ENCODE measurements at places on chromosomes 12 and 14.

DNA sequence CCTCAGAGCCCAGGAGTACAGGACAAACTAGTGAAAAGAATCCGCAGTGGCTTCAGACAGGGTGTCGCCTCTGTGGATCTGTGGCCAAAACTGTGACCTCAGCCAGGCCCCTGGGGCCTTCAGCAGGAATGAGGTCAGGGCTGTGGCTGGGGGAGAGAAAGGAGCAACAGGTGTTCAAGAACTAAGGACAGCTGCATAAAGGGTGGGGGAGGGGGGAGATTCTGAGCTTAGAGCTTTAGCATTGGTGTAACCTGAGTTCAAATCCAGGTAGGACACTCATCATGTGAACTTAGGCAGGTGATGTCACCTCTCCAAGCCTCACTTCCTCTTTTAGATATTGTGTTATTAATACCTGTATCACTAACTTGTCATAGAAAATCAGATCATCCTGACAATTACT is 40.9 kb upstream of the CORO1C start:
- DNase-seq, result no peak

GRCh38 chr14:98189062-98189461 is 1082.9 kb downstream of the BCL11B start:
- DNase-seq, result no peak

- no peak for DNase-seq
Measured at GRCh38 chr12:94659346-94659930, 9.1 kb upstream of the TMCC3 start.

DNA sequence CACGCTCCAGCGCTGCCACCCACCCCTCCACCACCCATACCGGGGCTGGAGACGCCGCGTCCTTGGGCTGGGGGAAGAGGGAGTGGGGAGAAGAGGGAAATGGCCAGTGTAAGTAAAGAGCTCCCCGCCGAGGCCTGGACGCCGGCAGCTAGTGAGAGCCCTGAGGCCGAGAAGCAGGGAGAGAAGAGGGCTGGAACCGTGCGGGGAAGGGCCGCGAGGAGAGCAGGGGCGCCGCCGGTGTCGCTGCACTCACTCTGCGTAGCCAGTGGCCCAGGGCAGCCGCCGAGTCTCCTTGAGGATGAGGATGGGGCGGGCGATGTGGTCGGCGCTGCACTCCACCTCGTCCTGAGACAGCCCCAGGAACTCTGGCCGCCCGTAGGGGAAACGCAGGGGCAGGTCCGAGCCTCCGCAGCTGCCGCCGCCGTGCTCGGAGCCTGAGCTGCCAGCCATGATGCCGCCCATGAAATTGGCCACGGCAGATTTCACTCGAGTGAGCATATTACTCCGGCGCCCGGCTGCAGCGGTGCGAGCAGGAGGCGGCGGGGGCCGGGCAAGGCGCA is 631 bp downstream of the PPM1H start:
- DNase-seq, result no peak

DNA sequence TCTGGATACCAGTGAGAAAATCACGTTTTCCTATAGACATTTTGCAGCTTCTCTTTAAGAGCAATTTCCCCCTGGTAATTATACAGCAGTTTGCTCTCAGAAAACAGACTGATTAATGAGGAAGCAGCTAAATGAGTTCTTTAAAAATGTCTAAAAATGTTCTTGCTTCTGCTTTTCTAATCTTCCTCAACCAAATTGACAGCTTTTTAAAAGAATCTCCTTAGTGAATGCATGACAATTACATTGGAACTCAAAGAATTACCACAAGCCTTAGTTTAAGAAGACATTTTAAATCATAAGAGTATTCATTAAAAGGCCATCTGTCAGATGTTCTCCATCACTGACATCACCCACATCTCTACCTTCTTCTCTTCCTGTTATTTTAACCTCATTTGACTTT is 135.8 kb upstream of the PLXNC1 start:
- no peak for DNase-seq

- no peak for DNase-seq
Measured at GRCh38 chr14:30519961-30520360, 39.0 kb upstream of the G2E3 start.

- no peak for DNase-seq
Measured at GRCh38 chr12:102756530-102756929, 160.5 kb downstream of the PAH start.

DNA sequence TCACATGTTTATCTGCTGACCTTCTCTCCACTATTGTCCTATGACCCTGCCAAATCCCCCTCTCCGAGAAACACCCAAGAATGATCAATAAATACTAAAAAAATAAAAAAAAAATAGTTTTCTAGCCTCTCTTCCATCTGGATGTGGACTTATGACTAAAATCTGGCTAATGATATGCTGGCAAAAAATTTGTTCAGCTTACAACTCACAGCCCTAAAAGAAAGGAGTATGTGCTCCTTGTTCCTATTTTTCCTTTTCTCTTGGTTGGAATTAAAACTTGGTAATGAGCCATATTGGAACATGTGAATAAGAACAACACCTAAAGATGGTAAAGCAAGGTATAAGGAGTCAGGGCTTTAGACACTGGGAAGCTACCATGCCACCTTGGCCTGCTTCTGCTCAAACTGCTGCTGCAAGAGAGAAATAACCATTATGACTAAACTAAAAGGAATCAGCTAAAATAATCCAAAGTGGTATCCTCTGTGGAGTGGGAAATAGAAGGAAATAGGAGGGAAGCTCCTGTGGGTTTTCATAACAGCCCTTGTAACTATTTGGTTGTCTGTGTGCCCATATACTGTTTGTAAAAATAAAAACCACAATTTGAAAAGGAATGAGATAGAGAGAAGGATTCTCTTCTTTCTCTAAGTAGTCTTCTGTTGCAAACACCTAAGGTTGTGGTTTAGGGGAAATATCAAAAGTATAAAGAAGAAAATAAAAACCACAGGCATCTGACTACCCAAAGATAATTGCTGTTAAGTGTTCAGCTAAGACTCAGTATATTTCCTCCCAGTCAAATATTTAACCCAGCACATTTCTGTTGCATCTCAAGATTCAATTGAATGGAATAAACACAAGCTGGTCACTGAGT is 53.8 kb downstream of the SDR9C7 start:
- DNase-seq, result no peak

DNA sequence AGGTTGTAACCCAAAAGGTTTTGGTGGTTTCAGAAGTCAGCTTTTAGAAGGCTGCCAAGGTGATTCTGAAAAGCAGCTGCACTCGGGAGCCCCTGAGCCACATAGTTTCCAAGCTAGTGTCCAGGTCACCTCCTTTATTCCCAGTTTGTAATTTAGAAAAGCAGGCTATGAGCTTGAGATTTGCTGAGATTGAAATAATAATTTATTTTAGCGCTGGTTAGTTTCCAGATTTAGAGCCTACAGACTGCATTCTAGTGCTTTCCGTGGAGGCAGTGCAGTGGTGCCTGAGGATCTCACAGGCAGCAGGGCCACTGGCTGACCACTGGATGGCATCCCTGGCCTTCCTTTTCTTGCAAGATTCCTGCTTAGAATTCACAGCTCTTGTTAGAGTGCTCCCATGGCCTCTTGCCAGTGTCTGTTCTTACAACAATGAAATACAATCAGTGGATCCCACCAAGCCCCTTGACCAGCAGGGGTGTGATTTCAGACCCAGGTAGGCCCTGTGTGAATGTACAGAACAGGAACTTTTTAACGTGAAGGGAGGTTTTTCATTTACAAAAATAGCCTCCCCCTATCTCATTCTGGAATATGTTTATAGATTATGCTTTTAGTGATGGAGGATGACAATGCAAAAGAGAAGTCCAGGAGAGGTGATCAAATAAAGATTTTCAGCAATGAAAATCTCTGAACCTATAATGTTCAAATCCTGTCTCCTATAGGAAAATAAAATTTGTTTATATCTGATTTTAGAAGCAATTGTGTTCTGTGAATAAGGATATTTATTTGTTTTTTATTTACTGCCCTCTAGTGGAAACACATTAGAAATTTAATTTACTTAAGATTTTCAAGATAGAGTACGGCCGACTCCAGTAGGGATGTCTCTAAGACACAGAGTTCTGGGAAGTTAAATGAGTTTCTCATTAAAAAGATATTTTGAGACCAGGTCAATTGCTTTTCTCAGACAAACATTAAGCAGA is 362.1 kb upstream of the STXBP6 start:
- no peak for DNase-seq

- no peak for DNase-seq
Measured at GRCh38 chr12:1318327-1319031, 275.9 kb downstream of the FBXL14 start.

DNA sequence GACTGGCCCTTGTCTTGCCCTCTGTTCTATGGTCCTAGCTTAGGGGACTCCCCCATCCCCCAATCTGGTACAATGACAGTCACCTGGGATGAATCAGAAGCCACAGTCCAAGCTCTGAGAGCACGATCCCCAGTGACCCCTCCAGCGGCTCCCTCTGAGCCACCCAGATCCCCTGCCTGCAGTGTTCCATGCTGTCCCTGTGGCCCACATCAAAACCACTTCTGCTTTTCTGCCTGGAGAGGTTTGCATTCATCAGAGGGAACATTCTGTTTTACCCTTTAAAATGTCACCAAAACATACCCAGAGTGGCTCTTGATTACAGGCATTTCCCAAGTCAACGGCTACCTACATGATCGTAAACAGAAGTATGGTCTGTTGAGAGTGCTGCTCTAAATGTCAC is 47.5 kb downstream of the NOS1 start:
- DNase-seq, result no peak

- no peak for DNase-seq
Measured at GRCh38 chr12:53443955-53444354, 2.4 kb downstream of the PRR13 start.

- DNase-seq, result peak; percentile 33
Measured at GRCh38 chr12:127822809-127823411, 444.1 kb upstream of the TMEM132C start.

- DNase-seq, result no peak
Measured at GRCh38 chr14:75138492-75138891, 11.6 kb upstream of the NEK9 start.

DNA sequence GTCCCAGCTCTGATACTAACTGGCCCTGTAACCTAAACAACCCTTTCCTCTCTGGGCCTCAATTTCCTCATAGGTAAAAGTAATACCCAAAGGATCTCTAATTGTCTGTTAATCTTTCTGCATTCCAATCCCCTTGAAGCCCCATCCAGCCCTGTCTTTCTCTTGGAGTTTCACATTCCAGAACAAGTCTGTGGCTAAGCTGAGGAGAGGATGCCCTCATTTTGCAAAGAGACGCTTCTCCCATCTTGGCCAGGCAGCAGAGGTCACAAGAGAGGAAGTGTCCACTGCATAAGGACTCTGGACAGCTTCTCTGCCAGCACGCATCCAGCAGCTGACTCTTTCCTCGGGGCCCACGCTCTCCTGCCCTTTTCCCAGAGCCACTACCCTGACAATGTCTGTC is 263.4 kb upstream of the FKBP4 start:
- DNase-seq, result no peak

- no peak for DNase-seq
Measured at GRCh38 chr14:91230397-91231035, 14.0 kb downstream of the GPR68 start.

- DNase-seq, result no peak
Measured at GRCh38 chr12:11804130-11804529, 154.7 kb downstream of the ETV6 start.

GRCh38 chr12:15592934-15593333 is 196.3 kb downstream of the EPS8 start:
- DNase-seq, result no peak
